Chondrocyte (in vitro differentiated cells): ENCODE measurements at places on chromosomes 3 and 15. TPM values are rescaled to one million over a fixed set of nuclear protein-coding genes. Genes with fewer than 3 reads are reported as not detected.
A peak's percentile ranks its signal among the peaks of the same experiment; 100 is the strongest.

DNA sequence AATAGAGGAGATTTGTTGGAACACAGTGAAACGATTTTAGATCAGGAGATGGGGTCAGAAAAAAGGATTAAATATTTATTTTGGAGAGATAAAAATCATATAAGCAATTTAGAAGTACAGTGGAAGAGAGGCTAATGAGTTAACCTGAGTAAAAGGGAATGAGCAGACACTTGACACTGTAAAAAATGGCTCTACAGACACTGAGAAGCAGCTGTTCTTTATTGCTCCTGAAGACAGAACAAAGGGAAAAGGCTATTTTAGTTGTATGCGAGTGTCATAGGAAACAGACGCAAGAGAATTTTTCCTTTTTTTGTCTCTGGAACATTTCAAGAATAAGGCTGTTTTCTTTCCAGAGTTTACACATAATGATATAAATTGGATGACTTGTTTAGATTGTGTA is 34.3 kb downstream of the ASTE1 start:
- DNase-seq, result no peak

DNA sequence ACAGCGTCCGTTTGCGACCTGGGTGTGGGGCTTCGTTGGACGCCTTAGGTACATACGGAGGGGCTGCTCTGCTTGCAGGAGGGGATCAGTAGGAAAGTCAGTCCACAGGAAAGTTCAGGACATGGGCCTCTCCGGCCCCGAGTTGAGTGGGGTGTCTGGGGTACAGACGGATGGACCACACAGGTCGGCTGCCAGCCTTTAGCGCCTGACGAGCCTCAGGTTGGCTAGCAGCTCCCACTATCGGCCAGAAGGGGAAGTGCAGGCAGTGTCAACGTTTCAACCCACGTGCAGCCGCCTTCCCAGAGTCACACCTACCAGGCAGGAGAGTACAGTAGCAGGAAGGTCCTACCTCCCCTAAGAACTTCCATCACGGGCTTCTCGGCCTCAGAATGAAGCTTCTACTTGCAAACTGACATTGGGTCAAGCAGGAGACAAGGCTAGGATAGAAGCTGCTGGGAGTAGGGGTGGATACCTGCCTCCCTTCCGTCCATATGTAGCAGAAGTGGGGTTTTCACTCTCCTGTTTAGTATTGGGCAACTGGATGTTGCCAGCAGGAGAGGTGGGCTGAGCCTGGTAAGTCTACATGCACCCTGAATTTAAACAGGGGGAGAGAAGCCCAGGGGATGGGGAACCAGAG is 1.8 kb upstream of the SCN5A start:
- DNase-seq, result no peak

JMJD7 gene
- total RNA-seq, result 4.9 to 5.4 TPM (median 5.2 TPM) in 3 replicates

GRCh38 chr3:52865994-52866393 is 31.2 kb upstream of the MUSTN1 start:
- no peak for DNase-seq

DNA sequence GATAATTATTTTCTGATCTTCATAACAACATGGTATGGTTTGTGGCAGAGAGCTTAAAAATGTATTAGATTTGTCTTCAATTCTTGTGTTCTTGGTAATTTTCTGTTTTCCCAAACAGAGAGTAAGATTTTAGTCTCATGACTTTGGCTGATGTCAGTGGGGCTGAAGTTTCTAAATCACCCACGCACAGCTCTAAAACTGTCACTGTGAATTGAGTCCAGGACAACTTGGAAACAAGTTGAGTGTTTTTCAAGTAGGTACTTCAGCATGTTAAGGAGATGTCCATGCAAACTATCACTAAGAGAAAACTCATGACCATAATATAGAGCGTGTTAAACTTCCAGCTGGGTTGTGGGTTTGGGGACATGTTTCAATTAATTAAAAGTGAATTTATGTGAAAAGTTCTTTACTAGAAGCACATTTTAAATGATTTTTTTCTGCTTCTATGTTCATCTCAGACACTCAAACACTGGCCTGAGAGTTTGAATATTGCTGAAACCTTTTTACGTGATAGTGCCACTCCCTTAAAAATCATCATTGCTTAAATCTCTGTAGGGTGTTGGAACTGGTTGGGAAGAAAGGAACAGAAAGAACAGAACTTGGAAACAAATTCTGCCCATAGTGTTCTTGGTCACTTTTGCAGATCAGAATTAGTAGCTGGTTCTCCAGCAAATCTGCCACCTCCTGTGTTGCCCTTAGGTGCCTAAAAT is 89.8 kb downstream of the KLHL25 start:
- DNase-seq, result no peak

DNA sequence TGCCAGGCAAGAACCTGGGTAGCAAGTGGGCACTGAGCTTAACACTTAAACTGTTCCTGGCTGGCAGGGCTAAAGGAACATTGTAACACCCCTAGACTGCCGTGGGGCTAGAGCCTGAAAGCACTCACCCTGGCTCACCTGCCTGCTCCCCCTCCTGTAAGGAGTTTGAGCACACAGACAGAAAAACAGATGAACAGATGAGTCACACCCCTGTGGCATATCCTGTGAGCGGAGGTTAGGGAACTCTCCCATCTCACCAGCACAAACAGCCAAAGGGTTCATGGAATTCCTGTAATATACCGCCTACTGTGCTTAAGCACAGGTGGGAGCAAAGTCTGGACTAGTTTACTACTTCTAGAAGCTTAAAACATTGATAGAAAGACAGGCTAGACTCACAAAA is 300.1 kb downstream of the ROBO1 start:
- DNase-seq, result no peak

DNA sequence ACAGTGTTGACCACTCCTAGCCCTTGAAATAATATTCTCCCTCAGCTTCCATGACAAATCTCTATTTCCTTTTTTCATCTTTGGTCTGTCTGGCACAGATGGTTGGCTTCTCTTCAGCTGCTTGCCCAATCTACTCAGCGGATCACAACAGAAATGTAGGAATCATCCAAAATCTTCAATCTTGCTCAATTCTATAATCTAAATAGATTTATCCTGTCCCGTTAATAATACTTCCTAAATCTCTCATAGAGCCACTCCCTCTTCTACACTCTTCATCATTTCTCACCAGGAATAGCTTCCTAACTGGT is 3.8 kb downstream of the PEAK1 start:
- no peak for DNase-seq

DNA sequence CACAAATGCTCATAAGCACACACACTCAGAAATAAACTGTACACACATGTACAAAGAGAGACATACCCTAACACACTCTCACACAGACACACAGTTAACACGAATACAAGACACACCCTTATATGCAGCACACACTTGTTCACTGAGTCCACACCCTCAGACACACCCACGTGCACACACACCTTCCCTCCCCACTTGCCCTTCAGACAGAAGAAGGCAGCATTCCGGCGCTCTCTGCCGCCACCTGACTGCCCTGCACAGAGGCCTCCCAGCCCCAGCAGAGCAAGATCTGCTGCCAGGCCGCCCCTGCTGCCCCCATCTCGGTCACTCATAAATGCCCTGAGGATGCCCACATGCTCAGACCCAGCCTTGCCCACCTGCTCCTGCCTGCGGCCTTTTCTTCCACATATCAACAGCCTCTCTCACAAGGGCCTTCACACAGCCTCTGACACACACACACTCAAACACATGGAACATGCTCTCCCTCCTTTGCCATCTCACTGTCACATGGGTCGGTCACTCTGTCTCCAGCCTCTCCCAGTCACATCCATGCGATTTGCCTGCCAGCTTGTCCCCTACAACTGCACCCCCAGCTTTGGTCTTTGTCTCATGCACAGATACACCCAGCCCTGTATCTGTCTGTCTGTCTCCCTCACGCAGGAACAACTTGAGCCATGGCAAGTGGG is 71.1 kb downstream of the EPHB3 start:
- DNase-seq, result no peak

- DNase-seq, result no peak
These were observed 11.0 kb upstream of the SLMAP start for GRCh38 chr3:57745101-57745500.

DNA sequence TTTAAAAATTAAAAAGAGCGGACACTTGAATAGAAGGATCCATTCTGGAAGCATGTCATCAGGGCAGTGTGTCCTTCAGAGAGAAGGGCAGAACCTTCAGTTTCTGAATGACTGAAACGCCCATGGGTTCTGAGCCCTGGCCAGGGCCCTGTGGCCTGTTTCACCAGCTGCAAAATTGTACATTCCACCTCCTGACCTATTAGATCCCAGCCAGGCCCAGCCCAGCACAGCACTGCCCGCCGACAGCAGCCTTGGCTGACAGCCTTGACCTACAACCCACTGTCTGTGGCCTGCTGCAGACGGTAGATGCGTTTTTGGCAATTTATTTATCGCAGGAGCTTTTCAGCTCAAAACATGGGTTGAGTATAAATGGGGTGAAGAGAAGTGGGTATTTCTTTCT is 5.9 kb upstream of the POLG start:
- DNase-seq, result peak; percentile 24

DNA sequence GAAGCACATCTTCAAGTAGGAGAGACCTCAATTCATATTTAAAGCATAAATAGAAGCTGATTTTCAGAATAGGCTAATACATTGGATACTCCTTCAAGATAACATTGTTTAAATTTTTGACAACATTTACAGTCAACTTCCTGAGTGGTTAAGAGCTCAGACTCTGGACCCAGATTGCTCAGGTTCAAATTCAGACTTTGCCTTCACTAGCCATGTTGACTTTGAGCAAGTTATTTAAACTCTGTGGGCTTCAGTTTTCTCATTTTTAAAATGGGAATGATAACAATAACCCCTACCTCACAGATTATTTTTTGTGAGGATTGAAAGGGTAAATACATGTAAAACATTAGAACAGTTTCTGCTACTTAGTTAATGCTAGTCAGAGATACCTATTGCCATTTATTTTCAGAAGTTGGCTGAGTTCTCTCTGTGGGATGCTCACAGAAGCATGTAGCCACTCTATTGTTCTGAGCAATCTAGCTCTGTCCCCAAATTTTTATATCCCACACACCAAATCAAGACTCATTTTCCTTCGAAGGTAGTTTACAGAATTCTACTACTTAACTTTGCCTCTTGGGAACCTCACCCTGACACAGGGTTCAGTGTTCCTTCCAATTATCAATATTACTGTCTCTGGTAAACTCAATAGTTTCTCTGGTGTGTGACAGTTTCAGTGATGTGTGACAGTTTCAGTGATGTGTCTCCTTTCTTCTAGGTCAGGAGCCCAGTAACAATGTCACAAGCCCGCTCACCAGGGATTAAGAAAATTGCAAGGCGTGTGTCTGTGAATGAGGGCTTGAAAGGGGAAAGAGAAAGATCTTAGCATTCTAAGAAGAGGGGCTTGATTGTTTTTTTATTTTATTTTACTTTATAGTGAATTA is 79.4 kb upstream of the OSTN start:
- no peak for DNase-seq

TMIE gene
- total RNA-seq, result 0.25 TPM in 1 of 3 replicates, not detected in the others

- DNase-seq, result no peak
These were observed 34.5 kb downstream of the GPD1L start for GRCh38 chr3:32140943-32141342.

SLC28A2 gene
- total RNA-seq, result not detected in 3 replicates

GRCh38 chr3:61618871-61619270 is 57.5 kb downstream of the PTPRG start:
- DNase-seq, result no peak

PRICKLE2 gene
- total RNA-seq, result 48.2 to 103 TPM (median 60.5 TPM) in 3 replicates

DNA sequence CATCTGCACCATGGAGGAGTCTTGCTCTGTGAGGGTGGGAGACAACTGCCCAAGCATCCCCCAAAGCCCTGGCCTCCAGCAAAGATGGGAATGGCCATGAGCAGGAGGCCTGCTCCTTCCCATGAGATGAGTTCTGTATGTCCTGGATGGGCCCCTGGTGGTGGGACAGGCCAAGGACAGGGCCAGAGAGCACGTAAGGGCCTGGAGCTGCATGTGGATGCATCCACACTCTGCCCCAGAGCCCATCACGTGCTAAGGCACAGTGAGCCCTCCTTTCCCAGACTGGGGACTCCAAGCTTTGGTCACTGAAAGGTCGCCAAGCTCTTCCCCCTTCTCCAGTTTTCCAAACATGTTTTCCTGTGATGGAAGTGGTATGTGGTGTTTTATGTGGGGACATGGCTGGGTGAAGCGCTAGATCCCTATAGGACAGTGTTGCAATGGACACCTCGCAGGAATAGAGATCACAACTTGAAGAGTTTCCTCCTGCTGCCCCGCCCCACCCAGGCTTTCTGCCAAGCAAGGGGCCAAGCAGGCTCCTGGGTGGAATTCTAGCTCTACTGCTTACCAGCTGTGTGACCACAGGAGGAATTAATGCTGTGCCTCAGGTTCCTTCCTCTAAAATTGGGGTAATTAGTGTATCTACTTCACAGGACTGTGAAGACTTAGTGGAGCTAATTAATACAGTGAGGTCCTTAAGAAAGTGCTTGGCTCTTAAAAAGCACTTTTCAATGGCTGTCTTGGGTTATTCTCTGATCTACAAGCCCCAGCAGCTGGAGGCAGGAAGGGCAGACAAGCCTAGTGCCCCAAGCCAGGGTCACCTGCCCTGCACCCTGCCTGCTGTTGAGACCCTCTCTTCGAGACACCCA is 106.4 kb upstream of the RPL32 start:
- no peak for DNase-seq

DNA sequence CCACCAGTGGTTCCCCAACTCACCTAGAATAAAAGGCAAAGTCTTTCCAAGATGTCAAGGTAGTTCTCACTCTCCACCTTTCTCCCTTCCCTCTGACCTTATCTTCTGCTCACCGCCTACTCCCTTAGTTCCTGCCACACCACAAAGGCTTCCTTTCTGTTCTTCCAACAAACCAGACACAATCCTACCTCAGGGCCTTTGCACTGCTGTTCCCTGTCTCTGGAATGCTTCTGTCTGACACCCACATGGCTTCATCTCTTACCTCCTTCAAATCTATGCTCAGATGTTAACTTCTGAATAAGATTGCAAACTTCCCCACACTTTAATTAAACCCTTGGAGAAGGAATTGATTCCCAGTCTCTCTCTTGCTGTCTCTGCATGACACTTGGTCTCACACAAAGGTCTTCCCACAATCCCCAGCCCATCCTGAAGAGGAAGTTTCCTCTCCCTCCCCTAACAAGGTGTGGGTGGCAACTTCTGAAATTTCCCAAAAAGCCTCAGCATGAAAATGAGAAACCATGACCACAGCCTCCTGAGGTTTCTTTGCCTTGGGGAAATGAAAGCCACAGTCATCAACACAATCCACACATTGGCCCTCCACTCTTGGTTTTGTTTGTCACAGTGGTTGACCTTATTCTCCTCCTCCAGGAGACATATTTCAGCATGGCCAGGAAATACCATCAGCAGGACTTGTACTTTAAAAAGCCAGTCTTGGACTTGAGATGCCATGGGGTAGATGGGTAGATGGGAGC is 3.0 kb upstream of the RYK start:
- DNase-seq, result no peak

DNA sequence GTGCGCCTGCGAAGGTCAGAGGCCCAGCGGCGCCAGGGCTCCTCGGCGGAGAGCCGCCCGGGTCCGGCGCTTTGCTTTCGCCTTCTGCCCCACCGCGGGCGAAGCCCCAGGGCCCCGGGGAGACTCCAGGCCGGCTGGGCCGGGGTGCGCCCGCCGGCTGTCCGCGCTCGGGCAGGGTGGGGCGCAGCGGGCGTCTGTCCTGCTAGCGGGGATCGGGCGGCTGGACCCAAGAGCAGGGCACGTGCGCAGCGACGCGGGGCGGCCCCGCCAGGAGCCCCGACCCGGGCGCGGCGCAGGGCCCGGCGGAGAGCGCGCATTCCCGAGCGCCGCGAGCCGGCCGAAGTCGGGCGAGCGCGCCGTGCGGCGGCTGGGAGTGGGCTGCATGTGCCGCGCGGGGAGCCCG is 569 bp upstream of the ALDH1A3 start:
- no peak for DNase-seq
